ENCODE measurements at places on chromosomes 16 and 17. TPM values are rescaled to one million over a fixed set of nuclear protein-coding genes. Genes with fewer than 3 reads are reported as not detected.

GRCh38 chr17:31558748-31559583 is 167.5 kb downstream of the RAB11FIP4 start:
- peak; percentile 80 for DNase-seq

DNA sequence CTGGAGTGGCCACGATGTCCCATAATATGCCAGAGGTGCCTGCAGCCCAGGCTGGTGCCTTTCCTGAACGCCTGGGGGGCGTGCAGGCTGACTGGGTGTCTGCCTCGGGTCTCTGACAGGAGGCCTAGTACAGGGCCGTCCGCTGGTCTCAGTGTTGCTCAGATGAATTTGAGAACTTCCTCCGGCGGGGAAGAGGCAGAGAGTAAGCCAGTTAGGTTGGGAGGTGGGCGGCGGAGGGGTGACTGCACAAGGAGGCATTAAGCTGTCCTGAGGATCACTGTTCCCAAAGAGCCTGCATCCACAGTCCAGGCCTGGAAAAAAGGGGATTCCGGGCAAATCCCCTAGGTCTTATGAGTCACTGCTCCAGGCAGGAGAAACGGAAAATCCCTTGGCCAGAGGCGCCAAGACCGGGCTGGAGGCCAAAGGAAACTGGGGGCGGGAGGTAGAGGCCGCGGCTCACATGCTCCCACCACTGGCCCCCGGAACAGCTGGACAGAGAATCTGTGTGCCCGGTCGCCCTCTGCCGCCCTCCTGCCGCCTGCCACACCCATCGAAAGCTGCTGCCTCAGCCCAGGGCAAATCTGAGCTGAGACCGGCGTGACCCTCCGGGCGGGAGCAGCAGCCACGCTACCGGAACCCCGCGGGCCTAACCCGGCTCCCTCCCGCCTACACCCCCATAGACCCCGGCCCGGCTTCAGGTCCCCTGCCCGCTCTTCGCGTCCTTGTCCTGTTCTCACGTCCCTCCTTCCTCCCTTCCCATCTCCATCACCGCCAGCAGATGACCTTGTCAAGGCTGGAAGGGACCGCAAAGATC is 1.2 kb downstream of the TRIM47 start:
- DNase-seq: peak; percentile 96

- no peak for DNase-seq
Measured at GRCh38 chr16:75429621-75430403, 3.5 kb downstream of the CFDP1 start.

GRCh38 chr16:65754820-65755691 is 611.4 kb upstream of the CDH5 start:
- DNase-seq: no peak

GRCh38 chr16:17939122-17939536 is 397.4 kb downstream of the NPIPA8 start:
- no peak for DNase-seq

Gene METRNL
- 69.8 TPM for total RNA-seq

DNA sequence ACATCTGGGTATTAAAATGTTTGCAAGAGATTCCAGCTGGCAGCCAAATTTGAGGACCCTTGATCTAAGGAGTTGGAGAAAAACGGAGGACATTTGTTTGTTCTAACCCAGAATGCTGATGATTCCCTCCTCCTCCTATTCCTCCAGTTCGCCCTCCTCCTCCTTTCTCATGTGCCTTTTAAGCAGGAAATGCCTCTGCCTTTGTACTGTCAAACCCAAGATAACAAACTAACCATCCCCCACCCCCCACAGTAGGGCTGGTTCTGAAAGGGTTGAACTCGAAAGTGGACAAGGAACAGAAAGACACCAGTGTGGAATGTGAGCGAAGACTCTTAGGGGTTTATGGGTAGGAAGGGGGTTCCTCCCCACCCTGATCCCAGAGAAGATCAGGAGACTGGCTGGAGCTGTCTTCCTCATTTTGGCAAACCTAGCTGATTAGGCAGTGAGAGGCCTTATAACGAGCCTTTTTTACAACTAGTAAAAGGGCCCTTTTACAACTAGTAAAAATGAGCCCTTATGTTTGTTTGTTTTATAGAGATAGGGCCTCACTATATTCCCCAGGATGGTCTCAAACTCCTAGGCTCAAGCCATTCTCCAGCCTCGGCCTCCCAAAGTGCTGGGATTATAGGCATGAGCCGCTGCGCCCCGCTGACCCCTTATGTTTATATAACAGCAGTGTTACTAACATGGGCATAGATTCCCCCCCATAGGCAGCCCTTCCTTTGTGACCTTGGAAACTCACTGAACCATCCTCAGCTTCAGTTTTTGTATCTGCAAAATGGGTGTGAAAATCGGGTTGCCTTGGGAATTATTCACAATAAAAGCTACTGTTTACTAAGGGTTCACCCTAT is 975 bp downstream of the CHD9 start:
- no peak for DNase-seq

Gene FBXW10B
- total RNA-seq: 0.37 TPM

DNA sequence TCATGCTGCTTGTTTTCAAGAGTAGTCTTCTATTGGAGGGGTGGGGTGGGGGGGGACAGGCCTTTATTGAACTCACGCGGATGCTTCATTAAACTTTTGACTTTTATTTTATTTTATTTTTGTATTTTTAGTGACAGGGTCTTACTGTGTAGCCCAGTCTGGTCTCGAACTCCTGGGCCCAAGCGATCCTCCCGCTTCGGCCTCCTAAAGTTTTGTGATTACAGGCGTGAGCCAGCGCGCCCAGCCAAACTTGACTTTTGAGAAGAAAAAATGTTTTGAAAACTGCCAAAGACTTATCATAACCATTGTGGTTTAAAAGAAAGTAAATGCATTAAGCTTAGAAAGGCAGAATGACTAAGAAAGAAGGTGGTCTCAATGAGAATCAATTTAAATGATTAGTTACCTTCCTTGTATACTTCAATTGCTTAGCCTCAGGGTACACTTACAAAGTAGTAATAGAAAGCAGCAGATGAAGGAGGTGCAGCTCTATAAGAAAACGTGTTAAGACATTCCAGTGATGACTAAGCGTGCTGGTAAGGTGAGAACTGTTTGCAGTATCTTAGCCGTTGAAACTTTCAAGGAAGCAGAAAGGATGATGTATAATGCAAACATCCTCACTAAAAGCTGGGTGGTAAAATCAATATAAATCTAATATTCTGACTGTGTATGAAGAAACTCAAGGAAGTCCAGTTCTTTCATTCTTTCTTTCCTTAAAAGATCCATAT is 1.2 kb downstream of the AP2B1 start:
- DNase-seq: no peak

Gene TEX19
- total RNA-seq: not detected

- DNase-seq: no peak
Measured at GRCh38 chr17:42803074-42803883, 4.6 kb downstream of the CNTD1 start.

Gene ETV4
- total RNA-seq: 1.2 TPM

Gene TSEN54
- 4.2 TPM for total RNA-seq

DNA sequence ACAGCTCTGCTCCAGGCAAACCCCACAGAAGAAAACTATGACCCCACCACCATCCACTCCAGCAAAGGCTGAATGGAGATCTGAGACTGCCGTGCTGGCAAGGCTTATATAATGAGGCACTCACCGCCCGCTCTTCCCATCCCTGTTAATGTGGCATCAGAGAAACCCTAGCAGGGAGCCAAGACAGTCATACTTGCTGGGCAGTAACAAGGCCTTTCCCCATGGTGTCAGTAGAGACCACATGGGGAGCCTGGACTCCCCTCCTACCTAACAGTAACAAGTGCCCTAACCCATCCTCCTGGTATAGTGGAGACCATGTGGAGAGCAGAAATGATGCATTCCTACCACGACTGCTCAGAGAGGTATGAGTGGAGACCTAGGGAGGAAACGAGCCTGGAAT is 235.2 kb downstream of the C16orf78 start:
- peak; percentile 41 for DNase-seq

Gene SEPTIN1
- 1.3 TPM for total RNA-seq

Gene OR4D1
- total RNA-seq: not detected

GRCh38 chr17:41657176-41657754 is 31.4 kb upstream of the EIF1 start:
- DNase-seq: no peak

- no peak for DNase-seq
Measured at GRCh38 chr16:4021070-4021779, 95.0 kb downstream of the ADCY9 start.

DNA sequence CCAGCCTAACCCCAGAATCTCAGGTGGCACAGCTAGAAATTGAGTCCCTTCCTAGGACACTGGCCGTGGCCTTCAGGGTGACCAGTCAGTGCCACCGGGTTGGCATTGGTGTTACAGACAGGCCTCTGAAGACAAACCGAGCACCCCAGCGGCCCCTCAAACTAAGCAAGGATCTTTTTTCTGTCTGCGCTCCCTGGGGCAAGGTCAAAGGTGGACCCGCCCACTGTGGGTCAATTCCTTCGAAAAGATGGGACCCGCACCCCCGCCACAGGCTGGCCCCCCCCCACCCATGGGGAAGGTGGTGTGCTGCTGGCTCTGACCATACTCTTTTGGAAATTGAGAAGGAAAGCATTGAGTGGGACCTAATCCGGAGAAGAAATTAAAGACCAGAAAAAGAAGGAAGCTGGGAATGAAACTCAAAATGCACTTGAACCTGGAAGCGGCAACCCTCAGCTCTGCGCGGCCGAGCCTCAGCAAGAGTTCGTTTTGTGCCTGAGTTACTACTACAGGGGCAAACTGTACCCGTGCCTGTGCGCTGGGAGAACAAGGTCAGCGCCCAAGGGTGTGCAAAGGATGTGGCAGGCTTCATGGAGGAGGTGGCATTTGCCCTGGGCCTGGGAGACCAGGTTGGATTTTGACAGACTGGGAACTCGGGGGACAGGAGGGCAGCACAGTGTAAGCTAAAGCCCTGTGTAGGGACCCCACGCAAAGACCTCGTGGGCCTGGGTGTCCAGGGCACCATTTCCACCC is 20.4 kb downstream of the TMC6 start:
- DNase-seq: no peak

DNA sequence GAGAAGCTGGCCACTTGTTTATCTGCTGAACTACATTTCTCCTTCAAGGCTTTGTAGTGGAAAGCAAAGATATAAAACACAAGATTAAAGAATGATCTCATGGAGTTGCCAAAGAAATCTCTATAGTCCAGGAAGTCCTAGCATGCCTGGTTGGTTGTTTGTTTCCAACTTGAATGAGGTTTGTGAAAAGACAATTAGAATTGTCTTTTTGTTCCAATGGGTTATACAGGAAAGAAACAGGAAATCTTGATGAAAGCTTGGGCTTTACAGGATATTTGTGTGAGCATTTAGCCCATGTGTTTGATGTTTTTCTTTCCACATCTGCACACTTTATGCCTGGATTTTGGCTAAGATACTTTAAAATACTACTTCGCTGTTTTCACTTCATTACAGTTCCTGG is 273.4 kb downstream of the CEP112 start:
- no peak for DNase-seq

DNA sequence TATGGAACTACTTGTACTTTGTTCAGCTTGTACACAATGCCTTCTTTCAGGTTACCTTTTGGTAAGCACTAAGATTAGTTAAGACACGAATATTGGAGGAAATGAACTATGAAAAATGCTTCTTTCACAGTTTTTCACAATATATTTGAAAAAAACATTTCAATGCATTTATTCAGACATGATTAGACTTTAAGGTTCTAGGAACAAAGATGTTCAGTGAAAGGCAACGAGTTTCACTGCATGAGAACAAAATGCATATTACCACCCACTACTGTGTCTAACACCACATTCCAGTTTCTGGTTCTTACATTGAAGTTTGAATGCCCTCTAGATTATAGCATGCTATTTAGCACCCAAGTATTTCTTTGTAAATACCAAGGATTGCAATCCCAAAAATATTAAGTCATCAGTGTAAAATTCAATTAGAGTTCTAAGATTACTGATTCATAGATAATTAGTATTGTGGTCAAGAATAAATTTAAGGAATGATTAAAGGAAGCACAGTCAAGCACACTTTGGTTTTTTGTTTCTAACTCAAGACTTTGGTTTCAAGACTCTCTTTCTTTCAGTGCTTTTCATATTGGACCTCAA is 261.7 kb downstream of the CEP112 start:
- DNase-seq: no peak

GRCh38 chr16:12147681-12148080 is 171.1 kb downstream of the SNX29 start:
- DNase-seq: peak; percentile 25

DNA sequence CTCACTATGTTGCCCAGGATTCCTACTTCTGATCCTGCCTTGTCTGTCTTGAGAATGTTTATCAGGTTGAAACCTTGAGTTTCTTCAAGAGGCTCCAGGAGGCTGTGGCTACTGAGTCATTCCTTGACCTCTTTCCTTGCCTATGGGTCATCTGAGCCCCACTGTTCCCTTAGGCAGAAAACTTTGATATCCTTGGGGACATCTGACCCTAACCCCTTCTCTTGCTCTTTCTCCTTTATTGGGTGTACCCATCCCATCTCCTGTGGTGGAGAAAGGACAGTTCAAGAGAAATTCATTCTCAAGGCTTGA is 12.5 kb downstream of the ARL4D start:
- DNase-seq: no peak

Gene MARCHF10
- total RNA-seq: not detected

Gene SEZ6L2
- total RNA-seq: 0.58 TPM

- DNase-seq: peak; percentile 55
Measured at GRCh38 chr16:19179546-19180490, 11.8 kb downstream of the SYT17 start.

GRCh38 chr17:491086-492021 is 138.7 kb upstream of the RPH3AL start:
- DNase-seq: peak; percentile 43

Gene KRT24
- not detected for total RNA-seq

GRCh38 chr16:24906199-24906808 is 60.5 kb downstream of the SLC5A11 start:
- DNase-seq: no peak

GRCh38 chr16:27281243-27281642 is 12.7 kb upstream of the NSMCE1 start:
- no peak for DNase-seq

- DNase-seq: no peak
Measured at GRCh38 chr16:50099957-50100648, 34.3 kb downstream of the HEATR3 start.

DNA sequence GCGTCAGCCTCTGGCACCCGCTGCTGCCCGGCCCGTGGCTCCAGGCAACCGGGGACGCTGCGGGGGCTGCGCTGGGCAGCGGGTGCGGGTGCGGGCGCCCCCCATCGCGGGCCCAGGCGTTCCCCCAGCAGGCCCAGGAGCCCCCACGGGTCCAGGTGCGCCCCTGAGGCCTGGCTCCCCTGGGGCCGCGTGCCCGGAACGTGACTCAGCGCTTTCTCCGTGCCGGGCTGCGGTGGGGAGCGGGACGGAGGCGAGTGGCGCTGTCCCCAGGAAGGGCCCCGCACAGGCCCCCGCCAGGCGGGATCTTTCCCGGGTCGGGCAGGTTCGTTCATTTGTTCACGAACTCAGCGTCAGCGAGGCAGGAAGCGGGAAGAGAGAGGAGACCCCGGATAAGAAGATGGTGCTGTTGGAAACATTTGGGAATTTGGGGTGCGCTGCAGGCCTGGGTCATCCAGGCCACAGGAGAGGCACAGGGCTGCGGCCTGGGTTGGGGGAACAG is 18.4 kb upstream of the EXOC7 start:
- DNase-seq: peak; percentile 31
